ENCODE measurements at places on chromosomes 12 and 14.

DNA sequence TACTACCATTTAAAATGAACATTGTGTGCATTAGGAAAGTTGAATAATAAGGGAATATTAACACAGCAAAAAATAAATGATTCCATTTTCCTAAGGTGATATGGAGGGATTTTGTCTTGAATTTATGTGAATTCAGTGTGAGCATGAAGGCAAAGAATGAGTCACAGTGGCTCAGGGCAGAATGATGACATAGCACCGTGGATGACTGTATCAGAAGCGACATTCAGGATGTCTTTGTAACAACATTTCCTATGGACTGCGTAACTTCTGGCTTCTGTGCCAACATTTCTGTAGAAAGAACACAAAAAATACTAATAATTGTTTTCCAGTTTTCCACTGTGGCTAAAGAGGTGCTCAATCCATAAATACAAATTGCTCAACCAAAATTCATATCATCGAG is 54.6 kb downstream of the TTC8 start:
- no peak overlapping the region for H3K27ac ChIP-seq
- no peaks in the 10 kb centered on the region for H3K27me3 ChIP-seq
- no peaks in the 10 kb centered on the region for H3K36me3 ChIP-seq
- no peaks in the 10 kb centered on the region for H3K4me1 ChIP-seq

GRCh38 chr14:90677484-90678050 is 138.7 kb downstream of the TTC7B start:
- peak; percentile 53 for DNase-seq
- H3K36me3 ChIP-seq, result peaks cover 8% of the 10 kb centered on the region
- no peaks in the 10 kb centered on the region for H3K27me3 ChIP-seq
- H3K27ac ChIP-seq, result peak overlapping the region; percentile 78
- peaks cover 4% of the 10 kb centered on the region for H3K4me1 ChIP-seq

GRCh38 chr12:6700646-6701051 is at the start of gene PIANP:
Gene PIANP (minus strand): TSS chr12:6700815. CDS start chr12:6698061, 2,754 bp downstream.
- peaks cover 19% of the 10 kb centered on the region for H3K4me1 ChIP-seq
- H3K36me3 ChIP-seq, result no peaks in the 10 kb centered on the region
- H3K27ac ChIP-seq, result no peak within 1 kb of the TSS
- H3K4me3 ChIP-seq, result peak within 1 kb of the TSS; percentile 68

GRCh38 chr12:127280393-127281275 is 986.3 kb upstream of the TMEM132C start:
- no peak overlapping the region for H3K27ac ChIP-seq
- DNase-seq, result peak; percentile 76
- H3K4me1 ChIP-seq, result no peaks in the 10 kb centered on the region
- H3K36me3 ChIP-seq, result no peaks in the 10 kb centered on the region
- no peaks in the 10 kb centered on the region for H3K27me3 ChIP-seq

DNA sequence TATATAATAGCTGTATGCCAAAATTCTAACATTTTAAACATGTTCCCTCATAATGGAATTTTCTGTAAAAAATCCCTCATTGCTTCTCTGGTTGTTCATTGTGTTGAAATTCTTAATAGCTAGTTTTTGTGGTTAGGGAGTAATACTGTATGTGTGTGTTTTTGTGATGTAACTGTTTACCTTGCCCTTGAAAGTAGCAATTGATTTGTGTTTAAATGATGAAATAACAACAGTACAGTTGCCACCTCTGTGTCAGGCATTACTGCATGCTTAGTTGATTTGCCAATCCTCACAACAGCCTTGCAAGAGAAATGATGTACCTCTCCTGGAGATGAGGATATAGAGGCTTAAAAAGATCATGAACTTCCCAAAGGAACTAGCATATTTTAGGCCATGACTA is 94.9 kb downstream of the DAAM1 start:
- DNase-seq, result no peak
- no peaks in the 10 kb centered on the region for H3K27me3 ChIP-seq
- H3K4me3 ChIP-seq, result no peak overlapping the region
- no peaks in the 10 kb centered on the region for H3K36me3 ChIP-seq
- H3K4me1 ChIP-seq, result no peaks in the 10 kb centered on the region

- peak; percentile 32 for DNase-seq
- H3K27me3 ChIP-seq, result no peaks in the 10 kb centered on the region
- no peak overlapping the region for H3K27ac ChIP-seq
- peaks cover 77% of the 10 kb centered on the region for H3K4me1 ChIP-seq
Measured at GRCh38 chr14:73424453-73424852, 33.9 kb downstream of the NUMB start.

DNA sequence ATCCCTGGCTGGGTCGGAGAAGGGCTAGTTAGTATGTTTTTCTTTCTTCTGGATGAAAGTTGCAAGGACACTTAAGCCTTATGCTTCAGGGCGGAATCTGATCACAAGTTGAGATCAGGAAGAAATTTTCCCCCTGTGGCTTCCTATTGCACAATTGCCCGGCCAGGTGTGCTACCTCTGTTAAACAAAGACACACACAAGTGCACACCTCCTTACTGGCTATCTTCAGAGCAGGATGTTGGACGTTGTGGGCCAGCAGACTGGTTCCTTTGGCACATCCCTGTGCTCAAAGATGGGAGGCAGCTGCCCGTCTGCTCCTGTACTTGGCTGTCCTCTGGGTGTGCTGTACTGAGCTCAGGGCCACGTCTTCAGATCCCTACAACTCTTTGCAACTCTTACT is 19.1 kb downstream of the ETV6 start:
- H3K4me1 ChIP-seq, result peaks cover 30% of the 10 kb centered on the region
- H3K27ac ChIP-seq, result no peak overlapping the region
- no peak for DNase-seq
- H3K27me3 ChIP-seq, result no peaks in the 10 kb centered on the region

DNA sequence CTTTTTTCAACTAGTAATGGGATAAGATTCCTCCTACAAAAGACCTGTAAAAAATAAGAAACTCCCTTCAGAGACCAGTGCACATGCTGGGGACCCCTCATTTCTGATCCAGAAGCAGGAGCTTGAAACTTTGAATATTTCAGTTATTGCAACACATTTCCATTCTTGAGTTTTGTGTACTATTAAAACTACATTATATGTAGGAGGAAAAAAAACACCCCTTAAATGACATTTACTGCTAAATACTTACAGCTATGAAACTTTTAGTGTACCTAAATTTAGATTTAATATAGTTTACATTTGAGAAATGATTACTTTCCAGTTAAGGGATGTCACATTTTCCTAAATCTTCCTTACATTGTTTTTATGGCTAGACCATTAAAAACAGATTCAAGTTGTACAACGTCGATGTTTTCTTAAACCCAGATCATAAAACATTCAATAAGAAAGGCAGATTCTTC is 4.1 kb downstream of the LRIG3 start:
- H3K27ac ChIP-seq, result peak overlapping the region; percentile 95
- H3K4me3 ChIP-seq, result peak overlapping the region; percentile 79
- peaks cover 26% of the 10 kb centered on the region for H3K36me3 ChIP-seq
- peaks cover 12% of the 10 kb centered on the region for H3K27me3 ChIP-seq

- H3K4me1 ChIP-seq, result no peaks in the 10 kb centered on the region
- H3K36me3 ChIP-seq, result no peaks in the 10 kb centered on the region
- DNase-seq, result no peak
- H3K27ac ChIP-seq, result no peak overlapping the region
- no peak overlapping the region for H3K4me3 ChIP-seq
Measured at GRCh38 chr14:63257299-63257698, 53.1 kb downstream of the RHOJ start.

GRCh38 chr12:16602412-16602811 is 3.5 kb downstream of the LMO3 start:
- no peak overlapping the region for H3K27ac ChIP-seq
- H3K4me1 ChIP-seq, result no peaks in the 10 kb centered on the region
- H3K4me3 ChIP-seq, result no peak overlapping the region

DNA sequence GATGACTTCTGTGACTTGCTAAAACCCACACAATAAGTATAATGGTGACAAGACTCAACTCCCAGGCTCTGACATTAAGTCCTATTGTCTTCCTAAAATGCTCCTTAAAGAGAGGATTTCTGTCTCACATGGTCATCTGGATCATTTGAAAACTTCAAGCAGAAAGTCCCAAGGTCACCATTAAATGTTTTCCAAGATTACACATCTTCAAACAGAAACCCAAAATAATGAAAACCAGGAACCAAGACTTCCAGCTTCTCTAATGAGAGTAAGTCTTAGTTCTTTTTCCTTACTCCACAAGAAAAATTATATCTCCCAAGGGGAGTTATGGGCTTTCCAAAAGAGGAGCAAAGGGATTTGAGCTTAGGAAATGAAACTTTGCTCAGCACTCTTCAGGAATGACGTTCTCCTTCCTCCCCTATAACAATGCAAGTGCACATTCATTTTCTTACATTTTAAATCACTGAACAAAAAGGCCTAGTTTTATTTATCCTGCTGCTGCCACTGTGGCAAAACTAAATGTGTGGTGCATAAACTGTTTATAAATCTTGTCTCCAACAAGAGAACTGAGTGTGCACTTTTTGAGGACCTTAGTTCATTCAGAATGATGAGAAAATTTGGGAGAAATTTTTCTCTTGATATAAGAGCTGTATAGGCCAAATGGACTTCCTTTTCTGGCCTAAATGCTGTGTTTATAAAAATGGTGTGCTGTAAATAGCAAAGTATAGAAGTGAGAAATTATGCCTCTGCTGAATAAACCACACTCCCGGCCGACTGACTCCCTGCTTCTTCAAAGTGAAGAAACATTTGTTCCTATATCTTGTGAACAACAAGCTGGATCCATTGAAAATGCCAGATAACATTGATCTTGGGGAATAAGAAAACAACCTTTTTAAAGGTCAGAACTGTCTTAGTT is 148.4 kb upstream of the PLEKHG7 start:
- peaks cover 11% of the 10 kb centered on the region for H3K4me1 ChIP-seq
- H3K27ac ChIP-seq, result peak overlapping the region; percentile 66
- no peak overlapping the region for H3K4me3 ChIP-seq

GRCh38 chr14:36271939-36272907 is 48.2 kb downstream of the MBIP start:
- no peak overlapping the region for H3K27ac ChIP-seq
- no peaks in the 10 kb centered on the region for H3K36me3 ChIP-seq
- DNase-seq, result peak; percentile 33
- H3K4me3 ChIP-seq, result peak overlapping the region; percentile 22

- no peak overlapping the region for H3K27ac ChIP-seq
- no peak overlapping the region for H3K4me3 ChIP-seq
- DNase-seq, result no peak
- no peaks in the 10 kb centered on the region for H3K4me1 ChIP-seq
- H3K36me3 ChIP-seq, result no peaks in the 10 kb centered on the region
Measured at GRCh38 chr12:25416516-25416915, 136.6 kb downstream of the LMNTD1 start.

- H3K36me3 ChIP-seq, result no peaks in the 10 kb centered on the region
- DNase-seq, result no peak
- H3K4me1 ChIP-seq, result no peaks in the 10 kb centered on the region
- no peak overlapping the region for H3K4me3 ChIP-seq
- H3K27ac ChIP-seq, result no peak overlapping the region
- H3K27me3 ChIP-seq, result no peaks in the 10 kb centered on the region
Measured at GRCh38 chr12:59843260-59843843, 247.5 kb downstream of the SLC16A7 start.

DNA sequence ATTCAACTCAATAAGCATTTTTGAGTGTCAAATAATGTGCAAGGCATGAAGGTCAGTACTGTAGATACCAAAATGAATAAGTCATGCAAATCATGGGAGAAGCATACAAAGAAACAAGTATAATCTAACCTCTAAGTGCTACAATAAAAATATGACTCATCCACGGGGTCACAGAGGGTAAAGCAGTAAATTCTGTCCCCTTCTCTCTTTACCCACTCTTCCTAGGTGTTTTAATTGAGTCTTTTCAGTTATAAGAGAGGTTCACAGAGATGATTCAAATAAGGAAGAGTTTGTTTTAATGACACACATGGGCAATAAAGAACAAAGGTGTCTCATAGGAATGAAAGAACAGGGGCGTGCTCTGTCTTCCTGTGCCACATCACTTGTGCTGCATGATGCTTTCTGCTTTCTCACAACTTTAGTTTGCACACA is 71.5 kb upstream of the DAAM1 start:
- no peaks in the 10 kb centered on the region for H3K36me3 ChIP-seq
- H3K27ac ChIP-seq, result no peak overlapping the region
- DNase-seq, result no peak
- H3K27me3 ChIP-seq, result no peaks in the 10 kb centered on the region

DNA sequence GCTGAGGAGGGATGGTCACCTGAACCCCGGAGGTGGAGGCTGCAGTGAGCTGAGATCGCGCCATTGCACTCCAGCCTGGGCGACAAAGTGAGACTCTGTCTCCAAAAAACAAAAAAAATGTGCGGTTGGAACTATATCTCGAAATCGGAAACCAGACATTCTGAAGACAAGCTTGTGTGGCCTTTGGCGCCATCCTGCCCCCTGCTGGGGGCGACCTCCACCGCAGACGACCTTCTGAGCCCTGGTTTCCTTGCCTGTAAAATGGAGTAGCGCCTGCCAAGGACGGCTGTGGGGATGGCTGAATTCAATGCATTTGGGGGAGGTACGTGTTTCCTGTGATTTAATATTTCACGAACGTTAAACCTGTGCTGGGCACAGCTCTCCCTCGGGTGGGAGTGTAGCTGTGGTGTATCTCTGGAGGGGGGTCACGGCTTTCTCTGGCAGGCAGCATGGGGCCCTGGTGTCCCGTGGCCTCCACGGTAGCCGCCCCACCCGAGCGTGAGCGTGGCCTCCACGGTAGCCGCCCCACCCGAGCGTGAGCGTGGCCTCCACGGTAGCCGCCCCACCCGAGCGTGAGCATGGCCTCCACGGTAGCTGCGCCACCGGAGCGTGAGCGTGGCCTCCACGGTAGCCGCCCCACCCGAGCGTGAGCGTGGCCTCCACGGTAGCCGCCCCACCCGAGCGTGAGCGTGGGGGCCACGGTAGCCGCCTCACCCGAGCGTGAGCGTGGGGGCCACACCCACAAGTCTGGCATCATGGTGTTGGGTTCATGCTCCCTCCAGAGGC is 55.3 kb downstream of the LRCOL1 start:
- DNase-seq, result no peak
- peaks cover 14% of the 10 kb centered on the region for H3K4me1 ChIP-seq
- no peak overlapping the region for H3K4me3 ChIP-seq
- no peak overlapping the region for H3K27ac ChIP-seq
- H3K36me3 ChIP-seq, result peaks cover 9% of the 10 kb centered on the region

DNA sequence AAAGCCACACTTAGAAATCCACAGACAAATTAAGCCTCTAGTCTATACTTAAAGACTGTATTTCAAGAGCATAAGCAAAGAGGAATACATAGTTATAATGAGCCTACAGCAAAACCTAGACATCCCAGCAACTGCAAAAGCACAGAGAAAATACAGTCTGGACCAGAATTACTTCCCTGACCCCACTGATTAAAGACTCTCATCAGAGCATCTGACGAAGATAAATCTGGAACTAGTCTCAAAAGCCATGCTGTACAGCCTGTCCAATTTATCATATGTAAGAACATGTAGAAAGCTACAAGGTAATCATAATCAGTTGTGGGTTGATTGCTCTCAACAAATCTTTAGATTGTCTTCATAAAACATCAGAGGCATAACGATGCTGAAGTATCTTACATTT is 285.1 kb upstream of the CAND1 start:
- no peak overlapping the region for H3K4me3 ChIP-seq
- H3K36me3 ChIP-seq, result no peaks in the 10 kb centered on the region
- H3K27ac ChIP-seq, result no peak overlapping the region
- no peak for DNase-seq
- no peaks in the 10 kb centered on the region for H3K4me1 ChIP-seq
- H3K27me3 ChIP-seq, result no peaks in the 10 kb centered on the region

GRCh38 chr12:122871851-122872780 is 23.8 kb downstream of the VPS37B start:
- peak; percentile 91 for DNase-seq
- H3K27ac ChIP-seq, result peak overlapping the region; percentile 88
- peaks cover 38% of the 10 kb centered on the region for H3K36me3 ChIP-seq
- H3K4me3 ChIP-seq, result peak overlapping the region; percentile 20
- no peaks in the 10 kb centered on the region for H3K27me3 ChIP-seq
- H3K4me1 ChIP-seq, result peaks cover 94% of the 10 kb centered on the region

Data from stomach (tissue), 19 donors.